KG1 (cell line): ENCODE measurements at places on chromosomes 6 and 20.

DNA sequence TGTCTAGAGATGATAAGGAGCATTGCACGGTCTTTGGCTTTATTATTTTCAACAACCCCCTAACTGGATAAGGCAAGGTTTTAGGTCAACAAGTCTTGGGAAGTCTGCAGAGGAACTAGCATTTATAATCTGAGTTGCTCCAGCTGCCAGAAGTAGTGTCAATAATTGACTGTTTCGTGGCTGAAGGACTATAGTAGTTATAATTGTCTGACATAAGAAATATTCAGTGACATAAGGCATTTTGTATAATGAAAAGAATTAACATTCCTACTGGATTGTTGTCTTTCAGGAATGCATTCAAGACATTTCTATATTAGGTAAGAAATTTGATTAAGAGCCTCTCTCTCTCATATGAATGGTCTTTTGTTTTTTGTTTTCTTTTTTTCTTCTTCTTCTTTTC is 136.9 kb upstream of the SGK1 start:
- no peak for DNase-seq

DNA sequence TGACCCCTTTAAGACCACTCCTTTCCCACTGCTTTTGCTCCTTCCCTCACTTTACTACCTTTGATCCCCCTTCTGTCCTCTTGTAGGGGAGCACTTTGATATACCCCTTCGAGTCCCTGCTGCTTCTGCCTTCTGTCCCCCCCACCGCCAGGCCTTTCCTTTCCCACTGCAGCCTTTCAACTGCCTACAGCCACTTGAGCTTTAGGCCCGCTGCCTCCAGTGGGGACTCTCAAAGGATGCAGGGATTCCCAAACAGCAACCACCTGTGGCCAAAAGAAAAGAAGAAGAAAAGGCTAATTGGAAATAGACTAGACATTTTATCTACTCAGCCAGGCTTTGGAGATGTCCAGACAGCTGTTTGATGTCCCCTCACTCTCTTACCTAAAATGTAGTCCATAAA is 77.0 kb upstream of the DTNBP1 start:
- no peak for DNase-seq

DNA sequence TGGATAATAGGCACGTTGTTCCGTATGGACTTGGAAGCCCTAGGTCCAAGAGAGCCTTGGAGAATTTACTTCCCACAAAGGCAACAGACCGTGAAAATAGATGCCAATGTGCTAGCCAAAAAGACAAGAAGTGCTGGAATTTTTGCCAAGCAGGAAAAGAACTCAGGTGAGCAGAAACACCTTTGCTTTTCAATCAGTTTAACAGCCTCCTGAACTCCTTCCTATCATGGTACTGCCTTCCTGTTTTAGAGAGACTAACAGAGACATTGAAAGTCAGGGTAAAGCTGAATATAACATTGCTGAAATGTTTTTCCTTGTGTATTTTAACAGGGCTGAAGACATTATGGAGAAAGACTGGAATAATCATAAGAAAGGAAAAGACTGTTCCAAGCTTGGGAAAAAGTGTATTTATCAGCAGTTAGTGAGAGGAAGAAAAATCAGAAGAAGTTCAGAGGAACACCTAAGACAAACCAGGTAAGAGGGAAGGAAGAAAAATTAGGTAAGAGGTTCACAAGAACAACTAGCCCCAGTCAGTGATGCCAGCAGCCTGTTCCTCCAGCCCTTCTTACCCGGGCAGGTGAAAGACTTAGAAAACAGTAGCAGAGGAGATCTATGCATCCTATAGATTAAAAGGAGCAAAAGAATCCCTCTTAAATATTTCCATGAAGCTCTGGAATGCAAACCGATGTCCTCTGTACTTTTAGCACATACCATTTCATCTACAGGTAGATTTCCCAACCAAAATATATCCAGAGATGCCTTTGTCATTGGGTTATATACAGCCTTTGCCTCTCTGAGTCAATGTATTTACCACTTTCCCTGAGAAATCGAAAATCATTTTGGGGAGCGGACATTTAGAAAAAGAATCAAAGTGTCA is 4.0 kb downstream of the EDN1 start:
- DNase-seq, result no peak

- DNase-seq, result no peak
Observed at GRCh38 chr20:33673410-33674293, 576 bp downstream of the NECAB3 start.

DNA sequence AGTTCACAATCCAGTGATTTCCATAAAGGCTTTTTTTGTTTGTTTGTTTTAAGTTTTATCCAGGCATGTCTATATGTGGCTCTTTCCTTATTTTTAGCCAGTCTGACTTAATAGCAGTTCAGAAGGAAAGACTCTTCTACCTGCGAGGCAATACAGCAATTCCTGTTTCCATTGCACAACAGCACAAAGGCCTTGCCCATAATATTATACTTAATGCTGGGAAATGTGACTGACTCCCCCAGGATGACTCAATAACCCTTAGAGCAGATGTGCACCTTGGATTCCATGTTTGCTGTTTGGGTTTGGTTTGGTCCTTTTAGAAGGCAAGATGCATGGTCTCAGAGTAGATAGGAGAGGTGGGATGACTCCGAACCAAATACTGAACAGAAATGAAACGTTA is 184.1 kb downstream of the MTFR2 start:
- DNase-seq, result no peak

DNA sequence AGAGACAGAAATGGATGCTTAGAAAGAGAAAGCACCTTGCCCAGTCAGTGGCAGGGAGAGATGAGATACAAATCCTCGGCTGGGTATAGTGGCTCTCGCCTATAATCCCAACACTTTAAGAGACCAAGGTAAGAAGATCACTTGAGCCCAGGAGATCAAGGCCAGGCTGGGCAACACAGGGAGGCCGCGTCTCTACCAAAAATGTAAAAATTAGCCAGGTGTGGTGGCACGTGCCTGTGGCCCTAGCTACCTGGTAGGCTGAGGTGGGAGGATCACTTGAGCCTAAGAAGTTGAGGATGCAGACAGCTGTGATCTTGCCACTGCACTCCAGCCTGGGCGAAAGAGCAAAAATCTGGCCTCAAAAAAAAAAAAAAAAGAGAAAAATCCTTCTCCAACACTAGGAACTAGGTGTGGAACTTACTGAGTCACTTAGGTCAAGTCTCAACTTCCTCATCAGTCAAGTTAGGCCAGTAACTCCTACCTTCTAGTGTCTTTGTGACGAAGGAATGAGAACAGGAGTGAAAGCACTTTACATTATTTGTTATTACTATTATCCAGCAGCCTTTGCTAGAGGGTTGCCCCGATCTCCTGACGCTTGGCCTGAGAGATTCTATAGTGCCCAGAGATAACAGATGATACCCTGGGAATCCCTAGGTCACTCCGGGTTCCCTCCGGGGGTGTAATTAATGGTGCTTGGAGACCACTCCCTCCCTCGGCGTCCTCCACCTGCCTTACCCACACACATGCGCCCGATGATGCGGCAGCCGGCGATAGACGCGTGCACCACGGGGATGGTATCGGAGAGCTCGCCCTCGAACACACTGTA is 918 bp downstream of the EIF6 start:
- no peak for DNase-seq

DNA sequence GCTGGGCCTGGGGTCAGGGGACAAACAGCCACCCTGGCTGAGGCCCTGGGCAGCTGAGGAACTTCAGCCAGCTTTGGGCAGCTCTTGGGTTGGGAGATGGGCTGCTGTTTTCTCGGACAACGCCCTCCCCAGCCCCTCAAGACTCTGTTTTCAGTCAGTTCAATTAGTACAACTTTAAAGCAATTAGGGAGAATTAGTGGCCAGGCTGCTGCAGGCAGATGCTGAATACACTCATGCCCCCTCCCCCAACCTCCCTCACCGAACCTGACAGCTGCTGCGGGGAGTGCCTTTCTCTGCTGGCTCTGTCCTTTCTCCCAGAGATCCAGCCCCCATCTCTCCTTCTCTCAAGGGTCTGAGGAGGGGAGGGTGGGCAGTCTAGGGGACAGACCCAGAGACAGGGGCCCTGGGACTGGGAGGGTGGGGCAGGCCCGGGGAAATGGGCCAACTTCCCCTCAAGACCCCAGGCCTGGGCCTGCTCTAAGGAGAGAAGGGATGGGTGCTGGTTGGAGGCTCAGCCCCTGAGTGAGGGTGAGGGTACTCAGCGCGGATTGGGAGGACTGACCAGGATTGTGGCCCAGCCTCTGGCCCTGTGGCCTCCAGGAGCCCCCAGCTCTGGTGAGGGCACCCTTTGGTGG is 17.8 kb upstream of the MYT1 start:
- DNase-seq, result no peak

DNA sequence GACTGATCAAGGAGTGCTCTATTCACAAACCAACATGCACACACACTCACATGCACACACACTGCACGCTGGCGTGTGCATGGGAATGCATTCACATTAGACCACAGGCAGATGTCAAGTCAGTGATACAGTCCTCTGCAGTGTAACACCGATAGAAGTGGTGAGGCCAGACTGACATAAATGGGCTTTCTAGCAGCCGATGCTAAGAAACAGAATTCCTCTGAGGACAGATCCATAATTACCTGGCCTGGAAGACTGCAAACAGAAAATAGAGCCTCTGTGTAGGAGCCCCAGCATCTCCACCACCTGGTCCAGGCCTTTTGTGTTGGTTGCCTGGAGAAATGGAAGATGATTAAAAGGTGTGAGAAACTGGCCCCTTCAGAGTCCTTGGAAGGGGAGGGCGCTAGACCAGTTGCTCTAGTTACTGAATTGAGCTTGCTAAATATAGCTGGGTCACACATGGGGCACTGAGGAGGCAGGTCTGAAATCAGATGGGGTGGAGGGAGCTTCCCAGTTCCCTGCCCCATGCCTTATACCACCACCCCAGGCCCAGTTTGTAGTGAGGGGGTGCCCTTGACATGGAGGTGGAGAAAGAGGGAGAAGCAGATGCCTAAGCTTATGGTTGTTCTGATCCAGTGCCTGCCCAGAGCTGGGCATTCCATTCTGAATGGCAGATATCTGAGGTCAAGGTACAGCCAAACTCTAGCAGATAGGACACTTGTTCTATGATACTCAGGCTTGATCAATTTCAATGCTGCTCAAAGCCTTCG is 233.8 kb downstream of the LRFN2 start:
- no peak for DNase-seq

GRCh38 chr20:16005021-16005914 is 568.0 kb downstream of the KIF16B start:
- DNase-seq, result no peak

DNA sequence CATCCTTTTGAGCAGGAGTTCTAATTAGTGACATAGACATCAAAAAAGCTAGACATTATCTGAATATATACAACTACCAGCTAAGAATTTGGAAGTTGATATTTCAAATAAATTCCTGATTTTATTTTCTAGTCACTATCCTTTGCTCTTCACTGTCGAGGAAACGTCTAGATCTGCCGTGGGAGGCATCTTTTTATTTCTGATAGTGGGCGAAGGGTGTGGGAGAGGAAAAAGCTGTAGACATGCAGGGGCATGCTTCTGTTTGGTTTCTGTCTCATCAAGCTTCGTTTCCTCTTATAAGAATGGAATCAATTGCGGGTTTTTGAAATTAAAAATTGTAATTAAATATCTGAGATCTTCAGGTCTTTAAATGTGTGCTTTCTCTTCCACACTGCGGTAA is 16.2 kb upstream of the C6orf118 start:
- DNase-seq, result no peak

DNA sequence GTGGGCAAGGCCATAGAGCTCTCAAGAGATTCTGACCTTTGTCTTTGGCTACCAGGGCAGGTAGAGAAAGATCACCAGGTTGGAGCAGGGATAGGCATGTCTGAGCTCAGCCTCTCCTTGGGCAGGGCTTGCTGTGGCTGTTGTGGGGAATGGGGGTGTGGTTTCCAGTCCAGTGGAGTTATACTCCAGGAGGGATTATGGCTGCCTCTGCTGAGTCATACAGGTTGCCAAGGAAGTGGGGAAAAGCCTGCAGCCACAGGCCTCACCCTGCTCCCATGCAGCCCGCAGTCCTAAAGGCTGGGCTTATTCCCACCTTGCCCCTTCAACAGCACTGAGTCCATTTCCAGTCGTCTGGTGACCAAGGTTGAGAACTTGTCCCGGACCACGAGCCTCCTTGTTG is 21.9 kb downstream of the MEP1A start:
- no peak for DNase-seq

DNA sequence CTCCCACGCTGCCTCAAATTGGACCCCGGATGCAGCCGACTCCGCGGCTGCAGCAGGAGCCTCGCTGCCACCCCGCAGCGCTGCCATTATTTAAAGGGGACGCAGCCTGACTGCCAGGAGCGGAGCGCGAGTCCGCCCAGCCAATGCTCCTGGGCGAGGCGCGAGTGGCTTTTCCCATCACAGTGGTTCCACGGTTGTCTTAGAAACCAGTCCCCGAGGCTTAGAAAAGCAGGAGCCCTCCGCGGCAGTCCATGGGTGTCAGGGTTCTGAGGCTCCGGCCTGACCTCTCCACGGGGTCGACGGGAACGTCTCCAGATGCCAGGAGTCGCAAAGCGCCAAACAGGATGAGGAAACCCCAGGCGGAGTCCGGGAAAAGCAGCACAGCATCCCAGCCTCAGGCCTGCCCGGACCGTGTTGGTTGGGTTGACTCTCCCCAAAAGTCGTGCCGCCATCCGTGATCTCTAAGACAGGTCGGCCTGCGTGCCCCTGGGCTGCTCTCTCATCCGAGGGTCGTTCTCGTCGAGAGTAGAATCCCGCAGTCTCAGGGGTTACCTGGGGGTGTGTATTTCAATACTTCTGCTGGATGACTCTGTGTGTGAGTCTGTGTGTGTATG is 975.8 kb upstream of the DEFB115 start:
- no peak for DNase-seq

- DNase-seq, result no peak
Observed at GRCh38 chr6:137850816-137851602, 16.1 kb upstream of the TNFAIP3 start.

DNA sequence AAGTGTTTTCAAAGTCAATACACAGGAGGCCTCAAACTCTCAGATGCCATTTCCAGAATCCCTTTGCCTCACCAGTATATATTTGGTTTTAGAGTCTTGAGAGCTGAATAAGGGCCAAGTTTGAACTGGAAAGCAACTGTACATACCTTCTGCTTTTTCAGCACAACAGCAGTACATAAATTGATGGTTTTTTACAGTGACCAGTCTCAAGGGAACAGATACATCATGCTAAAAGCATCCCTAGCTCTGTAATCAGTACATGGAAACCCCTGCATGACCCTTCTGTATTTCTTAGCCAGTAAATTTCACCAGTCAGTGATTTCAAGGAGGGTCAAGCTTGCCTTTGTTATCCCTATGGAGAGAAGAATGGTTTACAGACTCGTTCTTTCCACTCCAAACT is 40.6 kb upstream of the ECHDC1 start:
- no peak for DNase-seq

DNA sequence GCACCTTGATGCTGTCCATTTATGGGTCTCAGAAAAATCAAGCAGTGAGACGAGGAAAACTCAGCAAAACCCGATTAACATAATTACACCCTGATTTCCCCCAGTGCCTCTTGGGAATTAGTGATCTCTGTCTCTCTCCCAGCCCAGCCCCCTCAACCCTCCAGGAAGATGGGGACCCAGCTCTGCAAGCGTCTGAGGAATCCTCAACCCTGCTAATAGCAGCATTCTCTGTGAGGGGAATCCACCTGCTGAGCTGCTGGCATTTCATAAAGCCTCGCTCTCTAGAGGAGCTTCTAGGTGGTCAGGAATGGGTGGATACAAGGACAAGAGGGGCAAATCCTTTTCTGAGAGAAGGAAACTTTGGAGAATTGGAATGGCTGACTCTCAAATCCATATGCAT is 13.9 kb downstream of the NR2E1 start:
- no peak for DNase-seq

- DNase-seq, result no peak
Observed at GRCh38 chr6:96522465-96523009, 931 bp downstream of the UFL1 start.

- DNase-seq, result no peak
Observed at GRCh38 chr20:24488064-24488799, 18.8 kb downstream of the SYNDIG1 start.

GRCh38 chr6:27582928-27583725 is 110.2 kb upstream of the ZNF184 start:
- DNase-seq, result peak; percentile 57
